ENCODE measurements at places on chromosomes 1 and 21.

DNA sequence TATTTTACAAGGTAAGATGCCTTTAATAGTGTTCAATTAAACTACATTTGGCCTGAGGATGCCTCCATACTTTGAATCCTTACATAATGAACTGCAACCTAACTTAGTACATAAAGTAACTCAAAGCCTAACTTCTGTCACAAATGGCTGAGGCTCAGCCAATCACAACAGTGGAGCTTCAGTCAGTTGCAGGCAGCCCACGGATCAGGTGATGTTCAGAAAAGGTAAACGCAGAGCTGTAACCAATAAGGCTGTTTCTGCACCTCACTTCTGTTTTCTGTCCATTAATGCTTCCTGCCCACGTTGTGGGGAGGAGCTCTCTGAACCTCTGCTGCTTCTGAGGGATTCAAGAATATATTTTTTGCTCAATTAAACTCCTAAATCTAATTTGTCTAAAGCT lies 94.8 kb upstream of the KIAA0040 start:
- no peak for DNase-seq

DNA sequence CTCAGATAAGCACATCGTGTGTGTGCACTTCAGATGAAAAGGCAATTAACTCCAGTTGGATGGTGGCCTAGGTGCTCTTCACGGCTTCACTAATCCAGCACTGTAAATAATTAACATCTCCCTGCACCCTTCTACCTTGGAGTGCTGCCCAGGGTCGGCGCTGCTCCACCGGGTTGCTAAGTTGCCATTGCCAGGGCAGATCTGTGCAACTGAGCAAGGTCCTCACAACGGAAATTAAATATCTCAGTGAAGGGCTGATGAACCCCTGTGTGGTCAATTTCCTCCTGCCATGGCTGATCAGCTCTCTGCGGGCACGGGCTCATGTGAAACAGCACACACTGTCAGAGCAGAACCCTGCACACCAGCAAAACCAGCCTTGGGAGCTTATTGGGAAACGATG lies 63.2 kb downstream of the SYDE2 start:
- DNase-seq, result no peak

- DNase-seq, result no peak
Measured at GRCh38 chr1:15816674-15817073, 9.2 kb upstream of the UQCRHL start.

GRCh38 chr21:41625428-41625827 lies 117.5 kb upstream of the TMPRSS2 start:
- no peak for DNase-seq

DNA sequence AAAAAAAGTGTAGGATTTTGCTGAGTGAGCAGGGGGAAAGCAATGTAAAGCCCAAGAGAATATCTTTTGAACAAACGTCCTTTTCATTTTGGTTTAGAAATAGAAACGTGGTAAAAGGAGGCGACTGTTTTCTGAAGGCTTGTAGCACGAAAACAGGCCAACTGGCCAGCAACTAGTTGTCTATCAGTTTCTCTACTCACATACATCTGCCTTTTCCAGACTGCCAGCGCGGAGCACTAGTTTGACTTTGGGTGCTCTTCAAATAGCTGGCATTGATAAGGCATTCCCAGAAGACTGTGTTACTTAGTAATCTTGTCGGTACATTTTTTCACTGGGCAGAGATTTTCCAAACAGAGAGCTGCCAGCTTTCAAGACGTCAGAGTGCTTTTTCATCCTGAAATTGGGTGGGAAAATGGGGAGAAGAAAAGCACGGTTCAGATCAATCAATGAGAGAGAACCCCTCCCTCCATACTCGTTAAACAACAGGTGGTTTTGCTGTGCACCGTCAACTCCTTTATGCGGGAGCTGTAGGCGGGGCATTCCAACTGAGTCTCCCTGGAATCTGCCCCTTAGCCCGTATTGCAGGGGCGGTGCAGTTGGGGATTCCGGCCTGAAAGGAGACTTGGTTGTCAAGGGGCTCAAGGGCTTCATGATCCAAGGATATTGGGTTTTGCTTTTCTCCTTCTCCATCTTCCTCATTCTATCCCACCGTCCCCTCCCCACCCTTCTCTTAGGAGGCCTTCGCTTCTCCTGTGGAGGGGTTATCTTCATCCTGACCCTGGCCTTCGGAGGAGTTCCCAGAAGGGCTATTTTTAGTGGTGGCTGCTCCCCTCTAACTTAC lies 884 bp upstream of the LRRC8C start:
- DNase-seq, result no peak

DNA sequence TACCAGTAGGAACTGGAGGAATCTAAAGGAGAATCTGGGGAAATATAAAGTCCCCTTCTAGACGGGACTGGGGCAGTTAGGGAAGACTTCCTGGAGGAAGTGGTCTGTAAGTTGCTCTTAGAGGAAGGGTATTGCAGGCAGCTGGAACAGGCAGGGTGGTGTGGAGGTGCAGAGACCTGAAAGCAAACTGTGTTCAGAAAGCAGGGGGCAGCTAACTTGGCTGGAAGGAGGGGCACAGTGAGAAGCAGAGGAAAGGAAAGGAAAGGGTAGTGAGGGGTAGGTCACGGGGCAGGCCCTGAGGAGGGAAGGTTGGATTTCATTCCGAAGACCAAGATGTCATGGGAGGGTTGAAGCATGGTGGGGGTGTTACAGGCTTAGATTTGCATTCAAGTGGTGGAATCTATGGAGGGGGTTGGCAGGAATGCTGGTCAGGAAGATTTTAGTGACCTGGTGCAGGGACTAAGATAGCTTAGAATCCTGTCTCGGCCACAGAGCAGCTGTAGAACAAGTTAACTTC lies 240.7 kb downstream of the FOXD2 start:
- no peak for DNase-seq

DNA sequence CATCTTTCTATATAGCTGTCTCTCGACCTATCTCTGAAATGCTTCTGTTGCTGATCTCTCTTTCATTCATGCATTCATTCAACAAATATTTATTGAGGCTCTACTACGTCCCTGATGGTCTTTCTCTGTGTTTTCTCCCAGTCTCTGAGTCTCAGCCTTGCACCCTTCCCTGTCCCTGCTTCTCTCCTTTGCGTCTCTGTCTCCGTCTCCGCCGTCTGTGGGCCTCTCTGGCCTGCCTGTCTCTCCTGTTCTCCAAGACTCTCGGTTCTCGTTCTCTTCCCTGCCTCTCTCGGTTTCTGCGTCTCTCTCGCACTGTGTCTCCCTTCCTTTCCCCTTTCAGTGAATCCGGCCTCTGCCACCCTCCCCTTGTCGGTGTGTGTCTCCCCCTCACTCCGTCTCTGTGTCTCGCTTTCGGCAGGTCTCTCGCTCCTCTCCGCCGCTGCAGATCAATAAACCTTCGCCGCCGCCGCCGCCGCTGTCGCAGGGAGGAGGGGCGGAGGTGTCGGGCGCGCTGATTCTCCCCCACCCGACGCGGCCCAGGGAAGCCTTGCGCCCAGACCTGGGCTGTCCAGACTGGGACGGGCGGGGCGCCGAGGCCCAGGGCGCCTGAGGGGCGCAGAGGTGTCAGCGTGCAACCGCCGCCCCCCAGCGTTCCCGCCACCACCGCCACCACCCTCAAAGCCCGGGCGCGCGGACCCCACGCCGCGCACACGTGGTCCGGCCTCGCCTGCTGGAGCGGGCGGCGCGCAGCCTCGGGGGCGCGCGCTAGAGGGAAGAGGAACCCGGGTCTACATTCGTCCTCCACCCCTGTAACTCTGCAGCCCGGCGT lies 3.0 kb downstream of the EFNA3 start:
- DNase-seq, result no peak

Measured in stimulated activated CD4-positive, alpha-beta T cell treated with anti-CD3 and anti-CD28 coated beads, Interleukin-1b, Interleukin-23, amount 100 ng/mL, for 4 hours (primary cell).